Esophagus squamous epithelium (tissue), 5 donors: ENCODE measurements at places on chromosomes 16 and 17.

- DNase-seq = no peak
Measured at GRCh38 chr17:75267153-75267410, 3.9 kb downstream of the MIF4GD start.

- DNase-seq = no peak
Measured at GRCh38 chr16:85517563-85518179, 95.5 kb upstream of the GSE1 start.

DNA sequence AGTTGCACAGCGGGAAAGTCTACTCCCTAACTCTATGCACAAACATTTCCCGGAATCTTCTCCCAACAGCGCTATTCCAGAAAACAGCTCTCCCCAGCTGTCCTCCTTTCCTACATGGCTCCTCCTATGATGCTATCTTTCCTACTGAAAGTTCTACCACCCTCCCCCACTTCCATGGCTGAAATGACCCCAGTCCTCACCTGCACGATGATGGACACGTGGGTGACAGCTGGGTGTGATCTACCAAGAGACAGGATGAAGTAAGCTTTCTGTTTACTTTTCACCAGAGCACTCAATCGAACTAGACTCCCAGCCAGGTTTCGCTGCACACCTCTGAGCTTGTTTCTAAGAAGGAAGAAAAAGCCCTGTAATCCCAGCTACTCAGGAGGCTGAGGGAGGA is 10.7 kb downstream of the CTC1 start:
- no peak for DNase-seq

GRCh38 chr17:4375039-4375748 is 8.7 kb upstream of the UBE2G1 start:
- no peak for DNase-seq

GRCh38 chr17:360092-360750 is 7.6 kb upstream of the RPH3AL start:
- no peak for DNase-seq

- no peak for DNase-seq
Measured at GRCh38 chr17:19726631-19727376, 10.4 kb upstream of the SLC47A2 start.
